Epithelial cell of proximal tubule (primary cell): ENCODE measurements at places on chromosomes 2 and 18. TPM values are rescaled to one million over a fixed set of nuclear protein-coding genes. Genes with fewer than 3 reads are reported as not detected.

DNA sequence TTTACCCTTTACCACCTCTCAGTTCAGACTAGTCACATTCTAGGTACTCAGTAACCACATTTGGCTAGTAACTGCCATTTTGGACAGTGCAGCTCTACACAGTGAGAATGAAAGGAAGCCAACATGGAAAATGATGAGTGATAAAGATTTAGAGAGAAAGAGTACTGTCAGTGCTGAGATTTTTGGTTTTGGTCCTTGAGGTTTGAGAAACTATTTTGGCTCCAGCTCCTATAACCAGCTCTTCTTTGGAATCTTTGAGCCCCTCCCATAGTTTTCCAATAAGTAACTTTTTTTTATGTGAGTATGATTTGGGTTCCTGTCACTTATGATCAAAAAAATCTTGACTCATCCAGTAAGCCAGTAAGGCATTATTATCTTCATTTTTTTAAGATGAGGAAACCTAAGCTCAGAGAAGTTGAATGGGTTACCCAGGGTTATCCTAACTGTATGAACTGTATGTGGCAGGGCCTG lies 173.0 kb downstream of the BABAM2 start:
- DNase-seq, result no peak

The IMP4 gene
- total RNA-seq, result 134 and 219 TPM in 2 replicates

GRCh38 chr2:1550658-1551316 lies 137.5 kb downstream of the TPO start:
- no peak for DNase-seq

DNA sequence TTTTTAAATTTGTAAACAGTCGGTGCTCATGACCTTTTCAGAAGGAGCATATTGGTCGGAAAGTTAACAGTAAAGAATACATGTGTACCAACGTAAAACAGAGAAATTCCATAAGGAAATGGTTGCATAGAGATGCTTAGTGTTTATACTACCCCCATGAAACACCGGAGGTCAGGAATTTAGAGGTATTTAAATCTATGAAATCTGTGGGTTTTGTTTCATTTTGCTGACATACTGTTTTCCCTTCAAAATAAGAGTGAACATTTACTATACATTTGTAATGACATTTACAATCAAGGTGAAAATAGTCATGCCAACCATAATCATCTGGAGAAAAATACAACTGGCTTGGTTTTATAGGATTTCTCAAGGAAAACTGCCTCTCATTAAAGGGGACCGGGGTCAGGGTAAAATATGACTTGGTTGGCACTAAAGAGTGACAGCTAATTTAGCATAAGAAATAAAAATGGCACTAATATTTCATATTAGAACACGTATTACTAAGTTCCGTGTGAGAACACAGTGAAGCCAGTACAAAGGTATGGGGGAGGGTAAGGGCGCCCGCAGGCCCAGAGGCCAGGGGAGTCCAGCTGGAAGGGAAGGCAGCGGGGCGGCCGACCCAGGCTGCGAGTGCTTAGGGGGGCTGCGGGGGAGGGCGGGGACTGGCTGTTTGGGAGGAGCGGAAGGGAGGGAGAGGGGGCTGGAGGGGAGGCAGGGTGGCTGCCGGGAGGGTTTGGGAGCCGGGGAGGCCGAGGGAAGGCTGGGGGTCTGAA lies 1.1 kb upstream of the RNU4ATAC start:
- DNase-seq, result no peak

GRCh38 chr18:8468921-8469335 lies 140.3 kb upstream of the RAB12 start:
- DNase-seq, result no peak

The FLACC1 gene
- total RNA-seq, result 0.22 TPM in 1 of 2 replicates, not detected in the other

GRCh38 chr2:120901201-120901600 lies 165.5 kb downstream of the GLI2 start:
- DNase-seq, result no peak
